Thyroid gland (tissue), 4 donors: ENCODE measurements at places on chromosomes 13 and 19.
A peak's percentile ranks its signal among the peaks of the same experiment; 100 is the strongest.

- DNase-seq = no peak
These were observed 196.4 kb downstream of the SPRY2 start for GRCh38 chr13:80144493-80144892.

GRCh38 chr13:23990455-23990854 is 93.2 kb upstream of the C1QTNF9B start:
- DNase-seq = no peak

GRCh38 chr13:97257228-97257755 is 35.2 kb downstream of the MBNL2 start:
- no peak for DNase-seq

DNA sequence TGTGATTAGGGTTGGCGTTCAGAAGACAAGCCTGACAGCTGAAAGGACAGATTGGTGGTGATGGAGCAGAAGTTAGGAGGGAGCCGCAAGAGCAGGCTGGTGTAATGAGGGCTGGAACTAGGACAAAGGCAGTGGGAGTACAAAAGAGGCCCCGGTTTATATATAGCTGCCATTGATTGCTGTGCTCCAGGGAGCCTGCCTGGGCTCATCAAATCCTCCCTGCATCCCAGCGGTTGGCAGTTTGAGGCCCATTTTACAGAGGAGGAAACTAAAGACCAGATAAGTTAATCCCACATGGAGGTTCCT is 123.7 kb downstream of the CACNA1A start:
- DNase-seq = no peak

GRCh38 chr19:7734220-7735203 is 2.6 kb upstream of the CLEC4G start:
- DNase-seq = no peak

DNA sequence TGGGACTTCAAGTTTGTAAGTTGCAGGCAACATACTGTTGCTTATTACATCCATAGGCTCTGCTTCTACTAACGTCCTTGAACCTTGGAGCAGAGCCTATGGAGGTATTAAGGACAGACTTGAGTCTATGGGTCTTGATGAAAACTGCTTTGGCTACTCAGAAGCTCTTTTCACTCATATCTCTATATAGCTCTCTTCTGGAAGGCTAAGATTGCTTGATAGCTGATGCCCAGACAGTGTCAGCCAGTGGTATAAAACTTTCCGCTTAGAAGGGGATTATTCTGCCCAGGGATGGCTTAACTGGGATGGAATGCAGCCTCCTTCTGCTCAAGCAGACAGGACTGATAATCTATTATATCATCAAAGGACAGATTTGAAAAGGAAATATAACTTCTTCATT is 25.6 kb upstream of the ESD start:
- no peak for DNase-seq

- DNase-seq = no peak
These were observed 25.8 kb downstream of the EPN1 start for GRCh38 chr19:55700813-55701212.

DNA sequence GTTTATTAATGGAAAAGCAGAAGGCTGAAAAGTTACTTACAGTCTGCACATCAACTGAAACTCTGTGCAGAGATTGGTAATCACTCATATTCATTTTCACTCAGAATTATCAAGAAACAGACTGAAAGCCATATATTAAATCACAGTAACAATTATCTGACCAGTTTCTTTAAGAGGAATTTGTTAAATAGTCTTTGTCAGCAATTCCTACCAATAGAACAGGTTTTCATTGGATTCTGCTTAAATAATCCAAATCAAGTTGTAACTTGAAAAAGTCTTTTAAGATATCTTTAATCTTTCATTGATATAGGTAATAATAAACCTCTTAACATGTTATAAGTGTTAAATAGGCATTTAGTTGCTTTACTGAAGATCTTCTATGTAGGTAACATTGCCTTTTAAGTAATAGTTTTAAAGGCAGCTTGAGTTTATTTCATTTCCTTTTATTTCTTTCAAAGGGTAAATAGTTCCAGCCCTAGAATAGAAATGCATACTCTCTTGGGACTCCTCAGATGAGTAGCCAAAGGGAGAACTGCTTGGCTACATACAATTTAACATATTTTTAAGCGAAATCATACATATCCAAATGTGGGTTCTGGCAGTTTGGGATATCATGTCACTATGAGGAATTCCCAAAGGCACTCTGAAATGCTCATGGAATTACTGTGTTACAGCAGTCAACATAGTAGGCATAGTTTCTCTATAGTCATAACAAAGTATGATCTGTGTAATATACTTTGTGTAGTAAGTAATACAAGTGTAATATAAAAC is 326.0 kb upstream of the SPRY2 start:
- DNase-seq = no peak

GRCh38 chr19:50794876-50795663 is 4.9 kb downstream of the ACP4 start:
- no peak for DNase-seq

DNA sequence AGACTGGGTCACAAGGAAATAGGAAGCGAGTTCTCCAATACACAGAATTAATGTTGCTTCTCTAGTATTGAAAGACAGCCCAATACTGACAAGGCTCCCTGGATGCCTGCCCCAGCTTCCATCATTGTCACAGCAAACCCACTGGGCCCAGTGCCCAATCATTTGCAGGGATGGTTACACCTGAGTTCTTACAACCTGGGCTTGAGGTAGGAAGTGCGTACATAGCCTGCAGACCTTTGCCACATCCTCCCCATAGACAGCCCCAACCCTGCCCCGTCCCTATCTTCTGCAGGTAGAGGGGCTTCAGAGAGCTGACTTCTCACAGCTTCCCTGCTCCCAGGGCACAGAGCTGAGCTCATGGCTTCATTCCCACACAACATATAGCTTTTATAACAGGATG is 108.1 kb upstream of the UBL3 start:
- peak; percentile 76 for DNase-seq

DNA sequence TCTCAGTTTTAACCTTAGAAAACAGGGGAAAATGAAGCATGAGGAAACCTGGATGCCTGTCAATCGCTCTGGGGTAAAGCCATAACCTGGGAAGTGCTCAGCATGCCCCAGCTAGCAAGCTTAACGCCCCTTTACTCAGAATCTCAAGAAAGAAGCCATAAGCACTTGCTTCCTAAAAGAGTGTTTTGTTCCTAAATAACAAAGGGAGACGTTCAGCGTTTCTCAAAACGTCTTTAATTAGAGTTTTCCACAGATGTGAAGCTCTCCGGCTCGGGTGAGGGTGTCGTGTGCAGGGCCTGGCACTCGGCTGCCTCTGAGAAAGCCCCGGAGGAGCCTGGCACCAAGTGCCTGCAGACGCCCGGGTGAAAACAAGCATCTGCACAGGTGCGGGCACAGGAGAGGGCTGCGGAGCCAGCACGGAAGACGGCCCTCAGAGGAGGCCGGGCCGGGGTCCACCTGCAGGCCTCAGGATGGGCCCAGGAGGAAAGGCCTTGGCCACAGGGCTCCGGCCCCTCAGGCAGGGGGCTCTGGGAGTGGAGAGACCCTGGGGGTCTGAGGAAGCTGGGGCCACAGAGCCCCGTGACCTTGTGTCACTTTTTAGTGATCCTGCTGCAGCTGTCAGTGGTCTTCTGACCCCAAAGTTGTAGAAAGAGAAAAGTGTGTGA is 6.2 kb downstream of the GAS6 start:
- no peak for DNase-seq

GRCh38 chr19:22545751-22546150 is 88.4 kb upstream of the ZNF492 start:
- DNase-seq = peak; percentile 68

DNA sequence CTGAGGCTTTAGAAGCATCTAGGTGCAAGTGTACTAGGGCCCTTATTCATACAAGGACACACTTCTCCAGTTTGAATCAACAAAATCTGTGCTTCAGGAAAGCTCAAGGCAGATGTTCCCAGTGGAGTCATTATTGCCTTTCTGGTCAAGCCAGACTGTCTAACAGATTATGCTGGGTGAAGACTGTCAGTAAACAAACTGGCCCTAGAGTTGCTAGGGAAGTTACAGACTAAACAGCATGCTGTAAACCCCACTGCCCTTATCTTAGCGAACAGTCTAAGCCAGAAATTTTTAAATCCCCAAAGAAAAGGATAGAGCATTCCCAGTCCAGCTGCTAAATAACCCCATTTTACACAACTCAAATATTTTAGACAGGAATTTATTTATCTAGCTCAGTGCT is 1701.3 kb upstream of the PRR20A start:
- DNase-seq = no peak

DNA sequence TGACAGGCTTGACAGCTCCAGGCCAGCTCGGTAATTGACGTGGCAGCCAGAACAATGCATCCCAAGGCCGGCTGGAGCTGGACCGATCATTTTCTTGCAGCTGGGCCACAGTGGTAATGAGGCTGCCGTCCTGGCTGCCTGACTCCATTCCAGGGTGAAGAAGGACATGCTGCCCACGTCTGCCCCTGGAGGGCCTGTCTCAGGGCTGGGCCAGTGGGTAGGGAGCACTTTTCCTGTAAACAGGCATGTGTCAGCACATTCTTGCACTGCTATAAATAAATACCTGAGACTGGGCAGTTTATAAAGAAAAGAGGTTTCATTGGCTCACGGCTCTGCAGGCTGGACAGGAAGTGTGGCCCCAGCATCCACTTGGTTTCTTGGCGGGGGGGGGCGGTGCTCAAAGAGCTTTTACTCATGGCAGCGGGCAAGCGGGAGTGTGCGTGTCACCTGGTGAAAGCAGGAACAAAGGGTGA is 38.1 kb upstream of the KCTD15 start:
- DNase-seq = peak; percentile 83

DNA sequence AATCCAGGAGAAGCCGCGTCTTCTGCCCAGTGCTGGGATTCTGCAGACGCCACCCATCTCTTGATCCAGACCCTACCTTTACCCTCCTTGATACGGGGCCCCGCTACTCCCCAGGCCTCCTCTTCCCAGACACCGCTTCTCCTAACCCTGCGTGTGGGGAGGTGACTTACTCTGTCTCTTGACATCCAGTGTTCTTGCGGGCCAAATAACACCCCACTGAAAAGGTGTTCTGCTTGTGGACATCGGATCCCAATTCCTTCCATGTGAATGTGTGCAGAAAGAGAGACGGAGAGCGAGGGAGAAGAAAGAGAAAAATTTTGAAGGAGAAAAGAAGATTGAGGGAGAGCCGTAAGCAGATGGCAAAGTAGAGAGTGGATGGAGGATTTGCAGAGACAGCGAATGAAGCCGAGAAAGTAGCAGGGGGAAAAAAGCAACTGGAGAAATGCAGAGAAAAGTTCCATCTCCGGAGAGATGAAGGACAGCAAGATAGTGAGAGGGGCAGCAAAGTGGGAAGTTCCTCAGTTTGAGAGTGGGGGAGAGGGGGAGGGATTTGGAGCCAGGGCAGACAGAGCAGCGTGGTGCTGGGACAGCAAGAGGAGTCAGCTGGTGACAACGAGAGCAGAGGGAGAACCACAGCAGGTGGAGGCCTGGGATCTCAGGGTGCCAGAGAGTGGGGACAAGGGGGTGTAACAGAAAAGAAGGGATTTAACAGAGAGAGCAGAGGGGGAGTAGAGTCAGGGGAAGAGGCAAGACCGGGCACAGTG is 814 bp downstream of the ZNF480 start:
- no peak for DNase-seq

DNA sequence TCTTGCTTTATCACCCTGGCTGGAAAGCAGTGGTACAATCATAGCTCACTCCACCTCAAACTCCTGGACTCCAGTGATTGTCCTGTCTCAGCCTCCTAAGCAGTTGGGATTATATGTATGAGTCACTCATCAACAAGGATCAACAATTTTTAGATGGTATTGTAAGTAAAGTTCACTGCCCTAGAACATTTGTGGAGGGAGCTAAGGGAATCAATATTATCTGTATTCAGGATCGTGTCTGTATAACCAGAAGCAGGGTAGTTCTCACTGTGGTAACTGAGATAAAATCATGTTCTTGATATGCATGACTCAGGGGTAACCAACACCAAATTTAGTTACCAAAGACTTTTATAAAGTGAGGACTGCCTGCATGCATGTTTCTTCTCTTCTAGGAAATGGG is 27.0 kb downstream of the ZMYM5 start:
- no peak for DNase-seq
